ENCODE measurements at places on chromosomes 7 and 10. TPM values are rescaled to one million over a fixed set of nuclear protein-coding genes. Genes with fewer than 3 reads are reported as not detected.

GRCh38 chr10:7980196-7980595 is 74.3 kb upstream of the GATA3 start:
- DNase-seq: no peak

GRCh38 chr7:102270178-102270887 is 16.3 kb upstream of the SH2B2 start:
- DNase-seq: no peak

DNA sequence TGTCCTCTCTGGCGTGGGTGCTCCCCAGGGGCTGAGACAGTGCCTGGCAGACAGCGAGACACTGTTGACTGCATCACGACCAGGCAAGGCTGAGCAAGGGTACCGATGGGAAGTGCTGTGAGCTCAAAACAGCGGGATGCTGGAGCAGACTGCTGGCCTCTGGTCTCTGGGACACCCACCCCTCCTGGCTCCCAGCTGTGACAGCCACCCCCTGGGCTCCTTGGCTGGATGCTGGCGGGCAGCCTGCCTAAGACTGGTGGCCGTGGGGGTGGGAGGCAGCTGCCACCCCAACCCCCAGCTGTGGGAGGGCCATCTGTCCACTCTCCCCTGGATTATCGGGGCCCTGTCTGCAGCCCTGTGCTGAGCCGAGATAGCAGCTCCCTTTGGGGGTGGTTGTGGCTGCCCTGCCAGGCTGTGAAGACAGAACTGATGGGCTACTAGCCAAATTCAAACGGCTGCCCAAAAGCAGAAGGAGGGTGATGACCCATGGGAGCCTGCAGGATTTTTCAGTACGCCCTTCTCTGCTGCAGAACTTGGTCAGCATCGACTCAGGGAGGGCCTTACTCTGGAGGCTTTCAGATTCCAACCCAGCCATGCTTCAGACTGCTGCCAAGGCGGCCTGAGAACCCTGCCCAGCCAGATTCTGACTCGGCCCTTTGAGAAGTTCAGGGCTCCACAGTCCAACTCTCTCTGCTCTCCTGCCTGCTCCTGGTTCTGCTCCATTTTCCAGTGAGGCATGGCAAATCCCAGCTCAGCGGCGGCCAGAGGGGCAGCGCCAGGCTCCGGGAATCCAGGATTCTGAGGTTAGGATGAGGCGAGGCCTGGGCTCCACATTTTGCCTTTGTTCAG is 125.3 kb downstream of the NEURL1 start:
- no peak for DNase-seq

The CRHR2 gene
- not detected for total RNA-seq

GRCh38 chr7:74399006-74399405 is 54.7 kb upstream of the GTF2IRD1 start:
- DNase-seq: no peak

The MMP21 gene
- not detected for total RNA-seq

The IMPDH1 gene
- 121 TPM for total RNA-seq

The MSS51 gene
- total RNA-seq: 2.4 TPM

All from glomerular endothelial cell (primary cell).